Fibroblast of skin of left quadriceps (primary cell): ENCODE measurements at places on chromosomes 2 and 18.

DNA sequence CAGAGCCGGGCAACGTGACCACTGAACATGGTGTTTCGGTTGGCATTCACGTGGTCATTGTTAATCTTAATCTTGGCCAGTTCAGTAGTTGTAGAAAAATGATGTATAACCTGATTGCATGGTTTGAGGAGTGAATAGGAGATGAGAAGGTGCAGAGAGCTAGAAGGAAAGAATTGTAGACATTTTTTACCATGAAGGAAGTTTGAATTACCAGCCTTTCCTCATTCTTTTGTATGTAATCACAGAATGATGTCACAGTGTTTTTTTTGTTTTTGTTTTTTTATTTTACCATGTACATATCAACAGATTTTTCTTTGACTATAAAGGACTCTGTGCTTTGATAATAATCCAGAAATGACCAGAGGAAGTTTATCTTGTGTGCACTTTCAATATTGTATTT is 126.3 kb downstream of the LTBP1 start:
- DNase-seq, result no peak

GRCh38 chr2:141316606-141317005 is 814.2 kb downstream of the LRP1B start:
- no peak for DNase-seq

DNA sequence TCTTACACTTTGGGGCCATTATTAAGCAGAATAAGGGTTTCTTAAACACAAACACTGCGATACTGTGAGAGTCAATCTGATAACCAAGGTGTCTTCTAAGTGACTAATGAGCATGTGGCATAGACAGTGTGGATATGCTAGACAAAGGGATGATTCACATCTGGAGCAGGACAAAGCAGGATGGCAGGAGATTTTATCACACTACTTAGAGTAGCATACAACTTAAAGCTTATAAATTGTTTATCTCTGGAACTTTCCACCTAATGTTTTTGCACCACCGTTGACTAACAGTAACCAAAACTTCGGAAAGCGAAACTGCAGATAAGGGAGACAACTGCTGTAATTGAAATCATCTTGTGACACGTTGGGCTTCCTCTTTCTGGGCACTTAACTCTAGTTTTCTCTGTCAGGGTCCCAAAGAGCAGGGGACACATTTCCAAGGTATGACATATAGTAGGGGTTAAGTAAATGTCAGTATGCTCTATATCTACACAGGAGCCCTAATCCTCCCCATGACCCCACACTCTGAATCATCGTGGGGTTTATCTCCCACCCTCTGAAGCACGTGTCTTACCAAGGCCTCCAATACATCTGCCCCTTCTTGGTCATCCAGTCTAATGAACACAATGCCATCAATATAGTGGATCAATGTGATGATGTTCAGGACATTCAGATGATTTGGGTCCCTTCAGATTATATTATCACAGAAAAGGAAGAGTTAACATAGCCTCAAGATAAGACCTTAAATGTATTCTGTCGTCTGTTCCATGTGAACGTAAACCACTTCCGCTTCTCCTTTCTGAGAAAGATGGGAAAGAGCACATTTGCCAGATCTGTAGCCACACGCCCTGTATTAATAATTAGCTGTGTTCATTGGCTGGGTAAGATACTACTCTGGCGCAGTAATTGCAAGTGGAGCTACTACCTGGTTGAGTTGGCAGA is 78.7 kb downstream of the FTCDNL1 start:
- DNase-seq, result no peak

- DNase-seq, result no peak
These were observed 1027.7 kb upstream of the ZEB2 start for GRCh38 chr2:145547620-145548019.

DNA sequence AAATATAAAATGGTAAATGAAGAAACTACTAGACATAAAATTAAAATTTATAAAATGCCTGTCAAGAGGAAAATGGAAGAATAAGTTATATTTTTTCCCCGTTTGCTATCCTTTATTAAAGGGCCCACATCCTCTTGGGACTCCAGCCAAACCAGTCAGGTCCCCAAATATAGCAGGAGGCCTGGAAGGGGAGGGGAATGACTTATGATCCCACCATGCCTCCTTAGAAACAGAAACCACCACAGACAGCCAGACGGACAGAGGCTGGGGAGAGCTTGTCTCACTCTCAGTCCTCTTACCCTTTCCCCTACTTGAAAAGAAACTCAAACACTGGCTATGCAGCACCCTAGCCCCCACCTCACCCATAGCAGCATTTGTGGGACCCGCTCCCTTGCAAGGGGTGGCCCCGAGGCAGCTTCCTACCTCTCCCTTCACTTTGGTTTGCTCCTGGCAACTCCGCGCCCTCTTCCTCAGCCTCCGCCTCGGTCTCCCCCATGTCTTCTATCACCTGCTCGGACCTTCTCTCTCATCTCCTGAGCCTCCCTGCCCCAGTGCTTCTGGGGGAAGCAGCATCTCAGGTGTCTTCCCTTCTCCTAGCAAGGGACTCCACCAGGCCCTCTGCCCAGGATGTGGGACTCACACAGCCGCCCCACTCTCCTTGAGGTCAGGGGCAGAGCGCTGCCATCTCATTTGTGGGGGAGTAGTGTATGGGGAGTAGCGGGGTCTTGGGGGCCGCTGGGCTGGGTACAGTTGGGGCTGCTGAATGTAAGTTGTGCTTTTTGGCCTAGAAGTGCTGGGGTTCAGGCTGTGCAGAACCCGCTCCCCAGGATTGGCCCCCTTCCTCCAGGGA is 37.4 kb upstream of the ANKRD62 start:
- no peak for DNase-seq

GRCh38 chr2:41119489-41119888 is 667.6 kb upstream of the SLC8A1 start:
- DNase-seq, result no peak

DNA sequence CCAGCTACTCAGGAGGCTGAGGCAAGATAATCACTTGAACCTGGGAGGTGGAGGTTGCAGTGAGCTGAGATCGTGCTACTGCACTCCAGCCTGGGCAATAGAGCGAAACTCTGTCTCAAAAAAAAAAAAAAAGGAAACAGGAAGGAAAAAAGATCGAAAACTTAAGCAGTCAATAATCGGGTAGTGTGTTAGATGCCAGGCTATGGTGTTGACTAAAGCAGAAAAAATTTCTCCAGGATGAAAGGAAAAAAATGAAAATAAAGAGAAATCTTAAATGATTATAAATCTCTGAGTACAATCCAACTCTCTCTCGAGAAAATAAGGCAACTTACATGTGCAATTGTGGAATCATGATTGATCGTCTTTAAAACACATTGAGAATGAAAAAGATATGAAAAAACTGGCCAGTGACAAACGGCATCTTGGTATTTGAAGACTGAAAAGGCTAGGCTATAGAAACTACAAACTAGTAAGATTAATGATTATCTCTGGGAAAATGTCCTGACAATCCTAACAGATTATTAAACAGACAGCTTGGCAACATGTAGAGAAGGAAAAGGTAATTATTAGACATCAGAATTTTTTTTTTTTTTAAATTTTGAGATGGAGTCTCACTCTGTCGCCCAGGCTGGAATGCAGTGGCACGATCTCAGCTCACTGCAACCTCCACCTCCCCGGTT is 16.3 kb upstream of the EPHA4 start:
- no peak for DNase-seq

DNA sequence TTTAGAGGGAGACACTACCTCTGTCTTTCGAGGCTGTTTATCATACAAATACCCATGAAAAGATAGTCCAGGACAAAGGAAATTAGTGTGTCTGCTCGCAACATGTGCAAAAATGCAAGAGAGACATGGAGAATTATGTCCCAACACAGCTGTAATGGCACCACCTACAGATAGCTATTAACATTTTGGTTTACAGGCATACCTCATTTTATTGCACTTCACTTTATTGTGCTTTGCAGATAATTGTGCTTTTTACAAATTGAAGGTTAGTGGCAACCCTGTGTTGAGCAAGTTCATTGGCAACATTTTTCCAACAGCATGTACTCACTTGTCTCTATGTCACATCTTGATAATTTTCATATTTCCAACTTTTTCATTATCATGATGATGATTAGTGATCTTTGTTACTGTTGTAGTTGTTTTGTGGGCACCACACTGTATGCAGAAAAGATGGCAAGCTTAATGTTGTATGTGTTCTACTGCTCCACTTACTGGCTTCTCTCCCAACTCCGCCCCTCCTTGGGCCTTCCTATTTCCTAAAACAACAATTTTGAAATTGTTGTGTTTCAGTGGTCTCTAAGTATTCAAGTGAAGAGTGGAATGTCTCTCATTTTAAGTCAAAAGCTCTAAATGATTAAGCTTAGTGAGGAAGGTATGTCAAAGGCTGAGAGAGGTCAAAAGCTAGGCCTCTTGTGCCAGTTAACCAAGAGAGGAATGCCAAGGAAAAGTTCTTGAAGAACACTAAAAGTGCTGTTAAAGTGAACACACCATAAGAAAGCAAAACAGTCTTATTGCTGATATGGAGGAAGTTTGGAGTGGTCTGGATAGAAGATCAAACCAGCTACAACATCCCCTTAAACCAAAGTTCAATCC is 52.0 kb downstream of the ANKRD12 start:
- no peak for DNase-seq
